Stimulated activated CD8-positive, alpha-beta memory T cell treated with anti-CD3 and anti-CD28 coated beads, Interleukin-4, amount 100 ng/mL, for 48 hours (primary cell): ENCODE measurements at places on chromosomes 4 and X.

- no peak for DNase-seq
Observed at GRCh38 chr4:53511014-53511413, 80.3 kb downstream of the LNX1 start.

DNA sequence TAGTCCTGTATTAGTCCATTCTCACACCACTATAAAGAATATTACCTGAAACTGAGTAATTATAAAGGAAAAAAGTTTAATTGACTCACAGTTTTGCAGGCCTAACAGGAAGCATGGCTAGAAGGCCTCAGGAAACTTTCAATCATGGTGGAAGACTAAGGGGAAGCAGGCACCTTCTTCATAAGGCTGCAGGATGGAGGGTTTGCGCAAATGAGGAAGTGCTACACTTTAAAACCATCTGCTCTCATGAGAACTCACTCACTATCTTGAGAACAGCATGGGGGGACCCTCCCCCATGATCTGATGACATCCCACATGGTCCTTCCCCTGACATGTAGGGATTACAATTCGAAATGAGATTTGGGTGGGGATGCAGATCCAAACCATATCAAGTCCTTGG is 12.1 kb upstream of the MAGEA11 start:
- no peak for DNase-seq

GRCh38 chrX:19554786-19555185 is 39.5 kb upstream of the MAP3K15 start:
- peak; percentile 36 for DNase-seq

DNA sequence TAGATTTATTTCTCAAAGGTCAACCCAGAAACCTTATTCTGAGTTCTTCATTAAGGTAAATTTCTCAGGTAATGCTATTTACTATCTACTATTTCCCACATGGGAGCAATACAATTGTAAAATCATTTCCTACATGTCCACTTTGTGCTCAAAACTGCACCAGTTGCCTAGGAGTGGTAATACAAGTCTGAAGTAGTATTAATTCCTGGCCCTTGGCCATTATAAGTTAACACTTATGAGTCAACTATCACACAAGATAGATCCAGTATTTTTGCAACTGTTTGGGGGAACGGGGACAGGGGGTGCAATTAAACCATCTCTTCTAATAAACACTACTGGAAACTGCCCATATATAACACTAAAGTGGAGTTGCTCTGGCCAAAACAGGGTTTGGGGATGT is 48.9 kb downstream of the ACSL4 start:
- DNase-seq, result no peak

- DNase-seq, result no peak
Observed at GRCh38 chr4:125072269-125072668, 242.5 kb upstream of the FAT4 start.

GRCh38 chrX:46812445-46812844 is 24.4 kb upstream of the RP2 start:
- DNase-seq, result no peak

GRCh38 chrX:112163906-112164305 is 81.3 kb upstream of the TRPC5 start:
- no peak for DNase-seq

GRCh38 chrX:72002875-72003274 is 92.2 kb downstream of the NHSL2 start:
- DNase-seq, result no peak

- no peak for DNase-seq
Observed at GRCh38 chr4:55904576-55904975, 44.2 kb upstream of the CEP135 start.

GRCh38 chr4:145539671-145540070 is 58.0 kb downstream of the SMAD1 start:
- no peak for DNase-seq

DNA sequence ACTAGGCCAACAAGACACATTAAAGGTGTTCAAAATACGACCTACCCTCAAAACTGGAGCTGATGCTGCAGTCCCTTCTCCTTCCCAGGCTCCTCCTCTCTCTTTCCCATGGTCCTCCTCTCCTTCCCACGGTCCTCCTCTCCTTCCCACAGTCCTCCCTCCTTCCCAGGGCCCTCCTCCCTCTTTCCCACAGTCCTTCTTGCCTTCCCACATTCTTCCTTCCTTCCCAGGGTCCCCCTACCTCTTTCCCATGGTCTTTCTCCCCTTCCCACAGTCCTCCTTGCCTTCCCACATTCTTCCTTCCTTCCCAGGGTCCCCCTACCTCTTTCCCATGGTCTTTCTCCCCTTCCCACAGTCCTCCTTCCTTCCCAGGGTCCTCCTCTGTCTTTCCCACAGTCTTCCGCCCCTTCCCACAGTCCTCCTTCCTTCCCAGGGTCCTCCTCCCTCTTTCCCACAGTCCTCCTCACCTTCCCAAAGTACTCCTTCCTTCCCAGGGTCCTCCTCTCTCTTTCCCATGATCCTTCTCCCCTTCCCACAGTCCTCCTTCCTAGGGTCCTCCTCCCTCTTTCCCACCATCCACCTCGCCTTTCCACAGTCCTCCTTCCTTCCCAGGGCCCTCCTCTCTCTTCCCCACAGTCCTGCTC is 54.2 kb downstream of the SH3KBP1 start:
- no peak for DNase-seq

DNA sequence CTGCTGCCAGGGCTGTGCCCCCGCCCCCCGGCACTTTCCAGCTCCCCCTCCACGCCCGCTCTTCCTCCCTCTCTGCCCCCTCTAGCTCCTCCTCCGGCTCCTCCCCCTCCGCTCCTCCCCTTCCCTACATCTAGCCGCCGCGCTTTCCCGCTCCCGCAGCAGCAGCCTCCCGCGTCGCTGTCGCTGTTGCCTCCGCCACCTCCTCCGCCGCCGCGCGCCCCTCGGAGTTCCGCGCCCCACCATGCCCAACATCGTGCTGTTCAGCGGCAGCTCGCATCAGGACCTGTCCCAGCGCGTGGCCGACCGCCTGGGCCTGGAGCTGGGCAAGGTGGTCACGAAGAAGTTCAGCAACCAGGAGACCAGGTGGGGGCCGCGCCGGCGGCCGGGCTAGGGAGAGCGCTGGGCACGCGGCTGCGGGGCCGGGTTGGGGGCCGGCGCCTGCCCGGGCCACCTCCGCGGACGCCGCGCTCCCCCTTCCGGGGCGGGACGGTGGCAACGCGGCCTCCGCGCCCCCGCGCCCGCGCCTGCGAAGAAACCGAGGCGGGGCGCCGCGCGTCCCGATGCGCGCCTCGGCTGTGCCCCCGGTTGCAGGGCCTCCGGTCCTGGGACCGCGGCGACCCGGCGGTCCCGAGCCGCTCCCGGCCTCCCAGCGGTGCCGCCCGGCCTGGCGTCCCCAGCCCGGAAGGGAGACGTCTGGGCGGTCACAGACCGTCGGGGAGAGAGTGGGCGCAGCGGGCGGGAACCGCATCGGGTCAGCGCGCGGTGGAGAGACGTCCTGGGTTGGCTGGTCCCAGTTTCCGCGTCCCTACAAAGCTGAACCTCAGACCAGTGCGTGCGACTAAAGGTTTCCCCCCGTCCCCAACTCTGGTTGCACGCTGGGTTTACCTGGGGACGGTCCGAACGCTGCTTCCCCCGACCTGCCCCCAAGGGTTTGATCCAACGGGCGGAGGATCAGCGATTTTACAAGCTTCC is at the start of gene PRPS2:
Gene PRPS2 (plus strand): TSS at position 156 of the 972 bp plus-strand sequence. CDS start 86 bp downstream, at position 242.
- peak; percentile 81 for DNase-seq

DNA sequence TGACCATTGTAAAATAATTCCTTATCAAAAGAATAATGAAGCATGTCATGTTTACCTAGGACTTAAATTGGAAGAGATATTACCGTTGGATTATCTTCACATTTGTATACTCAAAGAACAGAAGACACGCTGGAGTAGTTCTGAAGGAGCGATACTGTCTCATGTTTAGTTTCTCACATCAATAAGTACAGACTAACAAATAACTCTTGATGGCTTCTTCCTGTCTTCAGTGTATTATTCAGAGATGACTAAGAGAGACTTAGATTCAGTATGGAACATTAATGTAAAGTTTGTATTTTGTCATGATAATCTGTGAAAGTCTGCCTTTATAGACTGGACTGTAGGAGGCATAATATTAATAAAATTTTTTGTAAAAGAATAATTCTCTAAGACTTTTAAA is 72.7 kb downstream of the SPRY1 start:
- no peak for DNase-seq

GRCh38 chr4:100414016-100414790 is 103.6 kb downstream of the EMCN start:
- DNase-seq, result no peak

GRCh38 chrX:41023098-41023497 is 62.1 kb upstream of the USP9X start:
- no peak for DNase-seq

DNA sequence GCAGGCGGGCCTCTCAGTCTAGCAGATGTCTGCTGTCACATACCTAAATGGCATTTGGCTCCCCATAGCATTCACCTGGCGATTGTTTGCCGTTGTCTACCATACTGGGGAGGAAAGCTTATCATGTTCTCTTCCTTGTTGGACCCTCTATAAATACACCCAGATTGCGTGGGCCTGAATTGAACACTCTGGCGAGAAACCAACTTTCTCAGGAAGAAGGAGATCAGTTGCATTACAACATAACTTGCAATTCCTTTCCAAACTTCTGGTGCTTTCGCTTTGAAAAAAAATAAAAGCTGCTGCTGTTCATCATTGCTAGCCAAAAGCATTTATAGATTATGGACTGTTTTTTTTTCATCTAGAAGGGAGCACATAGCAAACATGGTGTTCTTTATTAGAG is 230.0 kb upstream of the GPC4 start:
- DNase-seq, result no peak

DNA sequence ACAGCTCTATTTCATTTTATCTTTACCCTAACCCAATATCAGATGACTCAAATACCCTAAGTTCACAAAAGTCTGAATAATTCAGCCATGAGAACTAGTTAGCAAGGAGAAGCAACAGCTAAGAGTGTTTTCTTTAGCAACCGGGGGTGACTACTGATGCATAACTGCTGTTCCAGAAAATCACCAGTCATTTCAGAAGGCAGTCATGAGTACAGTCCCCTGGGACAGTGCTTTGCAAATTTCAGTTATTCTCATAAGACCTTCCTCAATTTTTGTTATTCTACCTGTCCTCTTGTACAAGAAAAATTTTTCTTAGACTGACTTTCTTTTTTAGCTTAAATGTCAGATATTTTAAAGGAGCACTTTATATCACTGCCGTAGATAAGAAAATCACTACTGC is 16.4 kb downstream of the BANK1 start:
- DNase-seq, result no peak

- no peak for DNase-seq
Observed at GRCh38 chr4:143700046-143700415, 444 bp downstream of the FREM3 start.

- no peak for DNase-seq
Observed at GRCh38 chrX:123713434-123713833, 19.4 kb downstream of the THOC2 start.

DNA sequence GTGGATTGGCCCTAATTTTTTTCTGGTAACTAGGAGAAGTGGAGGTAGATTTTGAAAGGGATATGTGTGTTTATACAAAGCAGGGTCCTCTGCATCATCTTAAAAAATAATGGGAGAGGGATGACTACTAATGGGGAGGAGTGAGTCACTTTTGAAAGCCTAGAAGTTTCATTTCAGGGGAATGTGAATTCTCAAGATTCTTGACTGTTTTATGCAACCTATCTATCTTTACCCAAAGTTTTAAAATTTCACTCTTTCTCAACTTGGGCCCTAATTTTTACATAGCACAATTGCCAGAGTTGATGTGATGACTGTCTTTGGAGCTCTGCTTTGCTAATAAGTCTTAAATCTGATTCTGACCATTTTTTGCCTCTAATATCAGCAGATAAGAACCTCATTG is 445.2 kb downstream of the GRXCR1 start:
- DNase-seq, result no peak

GRCh38 chr4:36414248-36414647 is 132.8 kb downstream of the DTHD1 start:
- no peak for DNase-seq

GRCh38 chr4:11487139-11487538 is 58.4 kb upstream of the HS3ST1 start:
- no peak for DNase-seq

GRCh38 chr4:38387819-38388218 is 276.2 kb upstream of the KLF3 start:
- DNase-seq, result no peak

DNA sequence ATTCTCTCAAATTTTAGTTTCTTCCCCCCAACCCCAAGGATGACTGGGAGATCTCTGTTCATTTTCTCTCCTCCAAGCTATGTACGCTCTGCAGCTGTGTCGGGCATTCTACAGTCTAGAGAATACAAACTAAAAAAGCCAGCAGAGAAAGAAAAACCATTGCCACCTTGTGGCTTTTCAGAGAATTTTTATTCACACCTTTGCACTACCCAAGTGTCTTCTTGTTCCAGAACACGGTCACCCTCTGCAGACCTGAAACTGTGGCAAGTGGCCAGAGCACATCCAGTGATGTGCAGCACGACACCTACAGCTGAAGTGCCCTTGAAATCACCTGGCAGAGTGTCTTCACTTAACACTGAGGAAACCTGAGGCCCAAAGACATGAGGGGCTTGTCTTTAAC is 68.6 kb downstream of the CHST7 start:
- DNase-seq, result no peak

DNA sequence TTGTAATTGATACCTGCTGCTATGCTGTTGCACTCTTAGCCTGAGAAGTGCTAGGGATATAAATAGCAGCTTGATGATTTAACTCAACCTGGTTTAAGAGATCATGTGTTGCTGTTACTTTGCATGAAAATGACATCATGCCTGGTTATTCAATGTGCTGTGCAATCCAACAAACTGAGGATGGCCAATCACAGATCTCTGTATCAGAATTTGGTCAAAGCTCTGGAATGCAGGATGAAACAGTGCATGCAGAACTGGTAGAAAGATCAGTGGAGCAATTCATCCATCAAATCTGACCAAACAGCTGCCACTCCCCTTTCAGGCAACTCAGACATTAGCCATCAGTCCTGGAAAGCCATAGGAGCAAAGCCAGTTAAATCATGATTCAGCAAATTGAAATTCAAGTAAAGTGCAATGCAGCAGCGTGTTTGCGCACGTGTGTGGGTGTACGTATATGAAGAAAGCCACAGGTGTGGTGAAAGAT is 160.3 kb upstream of the RASGEF1B start:
- no peak for DNase-seq

DNA sequence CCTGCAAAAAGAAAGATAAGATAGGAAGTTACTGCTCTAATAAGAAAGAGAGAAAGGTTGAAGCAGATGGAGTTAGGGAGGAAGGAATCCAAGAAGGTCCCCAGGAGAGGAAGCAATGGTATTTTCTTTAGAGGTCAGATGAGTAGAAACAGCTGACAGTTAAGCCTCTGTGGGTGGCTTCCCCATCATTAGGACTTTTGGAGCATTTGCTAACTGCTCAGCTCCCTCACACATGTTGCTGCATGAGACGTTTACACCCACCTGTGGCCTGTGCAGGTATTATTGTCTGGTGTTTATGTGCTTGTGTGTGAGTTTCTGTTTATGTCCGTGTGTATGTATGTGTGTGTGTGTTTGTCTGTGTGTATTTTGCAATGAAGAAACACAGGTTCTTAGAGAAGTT is 346.8 kb downstream of the RAB28 start:
- no peak for DNase-seq
